ENCODE measurements at places on chromosomes 7 and 10.
A peak's percentile ranks its signal among the peaks of the same experiment; 100 is the strongest.

DNA sequence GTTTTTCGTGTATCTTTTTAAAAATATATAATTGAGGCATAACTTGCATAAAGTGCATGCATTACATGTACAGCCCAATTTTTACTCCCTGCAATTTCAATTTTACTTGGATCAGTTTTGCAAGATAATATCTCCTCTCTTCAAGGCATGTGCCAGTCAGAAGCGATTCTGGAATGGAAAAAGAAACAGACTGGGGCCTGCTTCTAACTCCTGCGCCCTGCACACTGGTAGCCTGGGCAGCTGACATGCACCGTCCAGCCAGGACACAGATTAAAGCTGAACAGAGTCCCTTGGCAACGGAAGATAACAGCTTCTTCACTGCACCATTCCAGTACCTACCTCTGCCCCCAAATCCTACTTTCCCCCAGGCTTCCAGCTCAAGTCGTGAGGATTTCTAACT, 182.1 kb downstream of the FAM107B start:
- no peak for DNase-seq

DNA sequence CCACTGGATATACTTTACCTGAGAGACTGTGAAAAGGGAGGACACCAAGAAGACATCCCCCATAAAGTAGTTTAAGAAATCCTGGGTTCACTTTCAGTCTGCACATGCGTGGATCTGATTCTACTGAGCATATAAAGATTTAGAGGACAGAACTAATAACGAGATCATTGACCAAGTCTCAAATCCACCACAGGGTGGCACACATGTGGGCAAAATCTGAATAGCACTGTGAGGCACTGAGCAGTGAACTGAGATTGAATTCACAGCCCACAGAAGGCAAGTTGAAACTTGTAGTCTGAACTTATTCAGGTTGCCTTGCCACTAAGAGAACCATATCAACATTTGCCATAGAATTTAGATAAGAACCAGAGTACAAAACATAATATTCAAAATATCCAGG, 818.6 kb downstream of the GRID1 start:
- DNase-seq, result peak; percentile 58

- DNase-seq, result no peak
These were observed 91.1 kb downstream of the SVIL start for GRCh38 chr10:29543715-29544114.

GRCh38 chr7:99719996-99720769, 14.8 kb downstream of the CYP3A7 start:
- no peak for DNase-seq

DNA sequence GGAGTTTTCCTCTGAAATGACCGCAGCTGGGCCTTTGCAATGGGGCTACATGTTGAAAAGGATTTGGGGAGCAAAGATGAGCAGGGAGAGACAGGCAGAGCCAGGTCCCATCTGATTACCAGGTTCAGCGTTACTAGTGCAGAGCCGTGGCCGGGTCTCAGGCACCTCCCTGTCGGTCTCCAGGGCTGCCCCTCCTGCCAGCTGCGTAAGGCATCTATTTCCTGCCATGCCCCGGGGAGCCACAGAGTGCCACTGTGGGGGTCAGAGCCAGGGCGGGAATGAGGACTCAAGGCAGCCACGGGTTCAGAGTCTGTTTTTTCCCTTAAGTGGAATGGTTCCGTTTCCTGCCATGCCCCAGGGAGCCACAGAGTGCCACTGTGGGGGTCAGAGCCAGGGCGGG, 382.6 kb upstream of the SHH start:
- no peak for DNase-seq

DNA sequence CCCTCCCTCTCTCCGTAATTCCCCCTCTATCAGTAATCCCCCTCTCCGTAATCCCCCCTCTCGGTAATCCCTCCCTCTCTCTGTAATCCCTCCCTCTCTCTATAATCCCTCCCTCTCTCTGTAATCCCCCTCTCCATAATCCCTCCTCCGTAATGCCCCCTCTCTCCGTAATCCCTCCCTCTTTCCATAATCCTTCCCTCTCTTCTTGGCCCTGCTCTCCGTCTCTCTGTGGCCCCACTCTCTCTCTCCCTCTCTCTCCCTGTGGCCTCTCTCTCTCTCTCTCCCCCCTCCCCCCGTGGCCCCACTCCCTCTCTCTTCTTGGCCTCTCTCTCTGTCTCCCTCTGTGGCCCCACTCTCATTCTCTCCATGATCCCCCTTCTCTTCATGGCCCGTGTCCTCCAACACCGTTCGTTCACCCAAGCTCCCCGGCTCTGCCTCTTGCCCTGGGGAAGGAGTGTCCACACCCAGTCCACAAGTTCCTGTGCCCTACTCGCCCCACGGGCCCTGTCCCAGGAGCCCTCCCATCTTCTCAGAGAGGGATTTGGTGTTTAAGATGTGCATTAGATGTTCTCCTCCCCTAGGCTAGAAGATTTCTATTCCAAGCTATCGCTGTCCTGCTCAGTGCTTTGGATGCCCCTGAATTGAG, 19.8 kb downstream of the SHH start:
- DNase-seq, result no peak

DNA sequence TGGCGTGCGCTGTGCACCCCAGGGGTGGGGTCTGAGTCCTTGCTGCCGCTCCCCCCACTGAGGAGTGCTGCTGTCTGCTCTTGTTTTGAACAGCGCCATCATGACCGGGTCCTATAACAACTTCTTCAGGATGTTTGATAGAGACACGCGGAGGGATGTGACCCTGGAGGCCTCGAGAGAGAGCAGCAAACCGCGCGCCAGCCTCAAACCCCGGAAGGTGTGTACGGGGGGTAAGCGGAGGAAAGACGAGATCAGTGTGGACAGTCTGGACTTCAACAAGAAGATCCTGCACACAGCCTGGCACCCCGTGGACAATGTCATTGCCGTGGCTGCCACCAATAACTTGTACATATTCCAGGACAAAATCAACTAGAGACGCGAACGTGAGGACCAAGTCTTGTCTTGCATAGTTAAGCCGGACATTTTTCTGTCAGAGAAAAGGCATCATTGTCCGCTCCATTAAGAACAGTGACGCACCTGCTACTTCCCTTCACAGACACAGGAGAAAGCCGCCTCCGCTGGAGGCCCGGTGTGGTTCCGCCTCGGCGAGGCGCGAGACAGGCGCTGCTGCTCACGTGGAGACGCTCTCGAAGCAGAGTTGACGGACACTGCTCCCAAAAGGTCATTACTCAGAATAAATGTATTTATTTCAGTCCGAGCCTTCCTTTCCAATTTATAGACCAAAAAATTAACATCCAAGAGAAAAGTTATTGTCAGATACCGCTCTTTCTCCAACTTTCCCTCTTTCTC, 26.0 kb downstream of the BNIP3 start:
- no peak for DNase-seq

GRCh38 chr10:47207281-47207615, 92.7 kb upstream of the GDF10 start:
- DNase-seq, result no peak

DNA sequence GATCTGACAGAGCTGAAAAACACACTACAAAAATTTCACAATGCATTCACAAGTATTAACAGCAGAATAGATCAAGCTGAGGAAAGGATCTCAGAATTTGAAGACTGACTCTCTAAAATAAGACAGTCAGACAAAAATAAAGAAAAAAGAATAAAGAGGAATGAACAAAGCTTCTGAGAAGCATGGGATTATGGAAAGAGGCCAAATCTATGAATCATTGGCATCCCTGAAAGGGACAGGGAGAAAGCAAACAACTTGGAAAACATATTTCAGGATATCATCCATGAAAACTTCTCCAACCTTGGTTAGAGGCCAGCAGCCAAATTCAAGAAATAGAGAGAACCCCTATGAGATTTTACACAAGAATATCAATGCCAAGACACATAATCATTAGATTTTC, 804.8 kb upstream of the IGFBP3 start:
- no peak for DNase-seq

GRCh38 chr7:84106291-84106690, 88.3 kb downstream of the SEMA3A start:
- DNase-seq, result no peak

GRCh38 chr10:88525371-88526069, 57.6 kb downstream of the RNLS start:
- DNase-seq, result no peak

DNA sequence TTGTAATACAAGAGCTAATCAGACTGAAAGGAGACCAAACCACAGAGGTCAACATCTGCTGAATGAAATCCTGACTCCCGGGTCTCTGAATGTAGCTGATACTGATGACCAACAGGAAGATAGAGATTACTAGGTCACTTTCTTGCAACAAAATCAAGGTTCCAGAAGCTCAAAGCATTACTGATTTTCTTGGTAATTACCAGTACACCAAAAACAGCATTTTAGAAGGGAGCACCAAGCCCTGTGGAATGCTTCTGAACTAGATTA, 177.7 kb downstream of the SLC25A13 start:
- no peak for DNase-seq

All from NCI-H146 (cell line).